Smooth muscle cell of bladder (primary cell): ENCODE measurements at places on chromosomes 12 and 14. TPM values are rescaled to one million over a fixed set of nuclear protein-coding genes. Genes with fewer than 3 reads are reported as not detected.

SYNDIG1L gene
- total RNA-seq: not detected in 2 replicates

MED13L gene
- 58.5 and 70.4 TPM in 2 replicates for total RNA-seq

FGF23 gene
- total RNA-seq: not detected in 2 replicates

RCOR1 gene
- total RNA-seq: 7.4 and 8.5 TPM in 2 replicates

KLRC2 gene
- total RNA-seq: not detected in 2 replicates

MOK gene
- 8.4 and 8.5 TPM in 2 replicates for total RNA-seq

GALNT16 gene
- 0.85 and 1.4 TPM in 2 replicates for total RNA-seq

RD3L gene
- total RNA-seq: not detected in 2 replicates

TAS2R7 gene
- total RNA-seq: not detected in 2 replicates

FOXN3 gene
- 12.2 and 25.2 TPM in 2 replicates for total RNA-seq

SLC39A5 gene
- total RNA-seq: under 0.01 TPM in 2 replicates
